Myometrial cell (primary cell): ENCODE measurements at places on chromosomes 7 and 10. TPM values are rescaled to one million over a fixed set of nuclear protein-coding genes. Genes with fewer than 3 reads are reported as not detected.

GOT1 gene
- total RNA-seq, result 65.2 and 77.4 TPM in 2 replicates

FBXL13 gene
- 1.1 and 1.4 TPM in 2 replicates for total RNA-seq

IKZF5 gene
- 1.9 and 2.0 TPM in 2 replicates for total RNA-seq

FFAR4 gene
- total RNA-seq, result not detected in 2 replicates

UROS gene
- 48.7 and 61.3 TPM in 2 replicates for total RNA-seq

GIMAP4 gene
- total RNA-seq, result not detected in 2 replicates

MYOZ1 gene
- total RNA-seq, result 0.53 TPM in 1 of 2 replicates, not detected in the other

CREM gene
- 40.6 and 45.0 TPM in 2 replicates for total RNA-seq

IFIT5 gene
- 18.7 and 19.0 TPM in 2 replicates for total RNA-seq

ING3 gene
- total RNA-seq, result 7.6 and 8.9 TPM in 2 replicates

CTAGE15 gene
- not detected in 2 replicates for total RNA-seq

C1QL3 gene
- not detected in 2 replicates for total RNA-seq

ADIRF gene
- 35.6 and 35.7 TPM in 2 replicates for total RNA-seq

SCIN gene
- not detected in 2 replicates for total RNA-seq

LHFPL3 gene
- total RNA-seq, result not detected in 2 replicates

TMUB1 gene
- 51.6 and 67.5 TPM in 2 replicates for total RNA-seq

MNX1 gene
- not detected in 2 replicates for total RNA-seq

AKR1C8 gene
- not detected in 2 replicates for total RNA-seq

TMEM176A gene
- 0.53 and 1.2 TPM in 2 replicates for total RNA-seq

JCAD gene
- 1.2 and 1.8 TPM in 2 replicates for total RNA-seq

TMEM26 gene
- under 0.01 and 0.18 TPM in 2 replicates for total RNA-seq

CADPS2 gene
- 20.8 and 23.4 TPM in 2 replicates for total RNA-seq

VSTM4 gene
- total RNA-seq, result under 0.01 and 0.18 TPM in 2 replicates

PPP1R3A gene
- not detected in 2 replicates for total RNA-seq

HTR5A gene
- total RNA-seq, result not detected in 2 replicates

GIMAP8 gene
- not detected in 2 replicates for total RNA-seq

HDAC9 gene
- total RNA-seq, result 2.0 and 4.6 TPM in 2 replicates

ARL5B gene
- 4.6 and 8.2 TPM in 2 replicates for total RNA-seq

FOXL3 gene
- not detected in 2 replicates for total RNA-seq

CYP3A4 gene
- total RNA-seq, result not detected in 2 replicates

ANK3 gene
- 1.1 and 6.1 TPM in 2 replicates for total RNA-seq

HOXA10 gene
- 22.7 and 24.8 TPM in 2 replicates for total RNA-seq

NAT16 gene
- not detected in 2 replicates for total RNA-seq

ACSM6 gene
- not detected in 2 replicates for total RNA-seq

SLC16A12 gene
- total RNA-seq, result 0.29 and 0.35 TPM in 2 replicates

BHLHA15 gene
- total RNA-seq, result 0.71 TPM in 1 of 2 replicates, not detected in the other

A1CF gene
- total RNA-seq, result not detected in 2 replicates

CLEC5A gene
- not detected in 2 replicates for total RNA-seq

STAG3 gene
- 0.29 and 0.35 TPM in 2 replicates for total RNA-seq

FAM13C gene
- total RNA-seq, result not detected in 2 replicates
